Activated CD8-positive, alpha-beta memory T cell treated with anti-CD3 and anti-CD28 coated beads for 1 hour (primary cell): ENCODE measurements at places on chromosomes 3 and 15.

DNA sequence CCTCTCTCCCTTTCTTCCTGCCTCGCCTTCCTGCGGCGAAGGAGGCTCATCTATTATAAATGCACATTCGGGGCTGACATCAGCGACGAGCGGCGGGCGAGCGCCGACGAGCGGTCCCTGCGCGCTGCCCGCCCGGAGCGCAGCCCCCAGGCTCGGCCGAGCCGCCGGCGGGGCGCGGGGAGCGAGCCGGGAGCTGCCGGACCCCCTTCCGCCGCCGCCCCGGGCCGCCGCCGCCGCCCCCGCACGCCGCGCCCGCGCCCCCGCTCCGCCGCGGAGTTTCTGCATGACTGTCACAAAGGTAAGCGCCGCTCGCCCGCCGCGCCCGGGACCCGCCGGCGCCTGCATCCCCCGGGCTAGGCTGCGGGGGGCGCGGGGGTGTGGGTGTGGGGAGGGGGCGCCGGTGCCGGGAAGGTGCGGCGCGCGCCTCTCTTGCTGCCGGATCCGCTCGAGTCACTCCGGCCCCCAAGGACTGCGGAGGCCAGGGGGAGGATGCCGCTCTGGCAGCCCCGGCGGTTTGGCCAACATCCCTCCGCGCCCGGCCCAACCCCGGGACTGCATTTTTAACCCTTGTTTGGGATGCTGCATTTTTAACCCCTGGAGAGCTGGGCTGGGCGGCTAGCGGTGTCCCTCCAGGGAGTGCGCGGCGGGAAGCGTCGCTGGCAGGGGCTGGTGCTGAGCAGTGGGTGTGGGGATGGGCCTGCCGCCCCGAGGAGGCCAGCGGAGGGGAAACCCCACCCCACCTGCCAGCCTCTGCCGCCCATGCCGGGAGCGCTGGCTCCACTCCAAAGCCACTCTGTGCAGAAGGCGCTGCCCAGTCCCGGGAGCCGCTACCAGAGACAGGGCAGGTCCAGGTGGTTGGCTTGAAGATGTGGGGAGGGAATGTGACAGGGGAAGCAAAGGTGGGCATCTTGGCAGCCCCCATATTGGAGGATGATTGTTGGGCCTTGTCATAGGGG, at the start of gene CORO2B:
CORO2B (plus strand) TSS at position 14 of the 956 bp plus-strand sequence; CDS start at position 284, 270 bp downstream.
- no peak for DNase-seq

DNA sequence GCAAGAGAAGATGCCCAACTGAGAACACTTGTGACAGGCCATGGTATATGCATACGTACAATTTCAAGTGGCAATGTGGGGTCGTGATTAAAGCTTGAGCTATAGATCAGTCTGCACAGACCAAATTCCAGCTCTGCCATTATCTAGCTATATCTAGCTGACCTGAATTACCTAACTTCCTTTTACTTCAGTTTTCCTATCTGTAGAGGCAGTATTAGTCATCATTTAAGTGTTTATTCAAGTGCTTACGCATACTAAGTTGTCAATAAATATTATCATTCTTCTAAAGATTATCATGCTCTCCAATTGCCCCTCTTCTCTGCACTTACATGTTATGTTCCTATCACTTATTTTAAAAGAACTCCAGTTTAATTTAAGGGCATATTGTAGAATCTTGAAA, 87.9 kb downstream of the ARPP21 start:
- DNase-seq, result no peak

DNA sequence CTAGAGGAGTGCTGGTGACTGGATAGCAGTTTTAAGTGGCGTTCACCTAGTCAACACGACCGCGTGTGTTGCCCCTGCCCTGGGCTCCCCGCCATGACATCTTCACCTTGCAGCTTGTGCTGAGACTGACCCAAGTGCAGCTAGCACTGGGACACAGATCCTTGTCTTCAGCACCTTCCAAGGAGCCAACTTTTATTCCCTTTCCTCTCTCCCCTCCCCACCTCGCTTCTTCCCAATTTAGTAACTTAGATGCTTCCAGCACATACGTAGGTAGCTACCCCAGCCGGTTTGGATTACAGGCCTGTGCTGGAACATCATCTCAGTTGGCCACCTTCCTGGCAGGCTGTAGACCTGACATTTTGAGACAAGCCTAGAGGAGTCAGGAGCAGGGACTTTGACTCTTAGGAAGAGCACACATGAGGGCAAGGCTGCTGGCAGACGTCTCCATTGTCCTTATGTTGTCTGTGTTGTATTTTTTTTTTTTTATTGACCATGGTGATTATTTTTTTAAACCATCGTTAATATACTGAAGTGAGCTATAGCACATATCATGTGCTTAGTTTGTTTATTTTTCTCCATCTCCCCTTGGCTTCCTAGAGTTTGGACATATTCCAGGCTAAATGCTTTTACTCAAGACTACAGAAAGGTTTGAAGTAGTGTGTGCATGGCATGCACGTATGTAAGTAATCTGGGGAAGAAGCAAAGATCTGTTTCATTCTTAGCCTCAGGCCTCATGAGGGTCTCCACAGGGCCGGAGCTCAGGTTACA, 61.1 kb downstream of the AAGAB start:
- DNase-seq, result no peak

GRCh38 chr3:172249039-172249438, 199.2 kb downstream of the GHSR start:
- no peak for DNase-seq

GRCh38 chr3:52519445-52520140, 14.1 kb downstream of the NT5DC2 start:
- no peak for DNase-seq

- no peak for DNase-seq
Measured at GRCh38 chr15:29275855-29276254, 6.2 kb upstream of the NSMCE3 start.

DNA sequence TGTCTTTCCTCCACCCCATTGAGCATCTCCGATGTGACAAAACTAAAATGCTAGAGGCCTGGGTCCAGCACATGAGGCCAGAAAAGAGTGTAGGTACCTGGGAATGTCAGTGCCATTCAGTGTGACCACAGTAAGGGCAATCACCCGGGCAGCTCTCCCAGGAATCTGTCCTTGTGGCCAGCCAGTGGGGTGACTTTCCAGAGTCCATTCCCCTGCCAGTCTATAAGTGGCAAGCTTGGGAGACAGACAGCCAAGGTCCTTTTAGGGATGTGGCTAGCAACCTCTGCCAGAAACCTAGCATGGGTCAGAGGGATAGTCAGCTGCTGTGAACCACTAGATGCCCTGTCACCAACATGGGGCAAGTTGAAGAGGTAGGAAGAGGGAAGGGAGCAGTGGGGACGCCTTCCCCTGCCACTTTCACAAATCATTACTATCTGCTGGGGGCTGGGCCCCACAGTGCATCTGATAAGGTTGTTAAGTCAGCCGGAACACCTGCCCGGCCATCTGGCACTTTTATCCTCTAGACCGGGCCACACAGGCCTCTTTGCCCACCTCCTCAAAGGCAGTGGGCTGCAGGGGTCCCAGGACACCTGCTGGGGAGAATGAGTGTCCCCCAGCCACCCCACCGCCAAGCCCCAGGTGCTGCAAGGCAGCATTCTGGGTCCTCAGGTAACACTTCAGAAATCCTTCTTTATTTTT, 24.8 kb upstream of the DET1 start:
- DNase-seq, result no peak

GRCh38 chr3:46829699-46830208, 33.5 kb downstream of the MYL3 start:
- DNase-seq, result no peak

- no peak for DNase-seq
Measured at GRCh38 chr15:31260646-31261265, 65.9 kb upstream of the KLF13 start.

GRCh38 chr3:194688200-194688740, 2.6 kb downstream of the FAM43A start:
- no peak for DNase-seq

GRCh38 chr3:10419637-10420232, 85.7 kb downstream of the ATP2B2 start:
- peak; percentile 11 for DNase-seq

GRCh38 chr3:122797291-122797690, 2.4 kb downstream of the SLC49A4 start:
- no peak for DNase-seq

- no peak for DNase-seq
Measured at GRCh38 chr3:187832202-187832601, 86.9 kb upstream of the BCL6 start.

DNA sequence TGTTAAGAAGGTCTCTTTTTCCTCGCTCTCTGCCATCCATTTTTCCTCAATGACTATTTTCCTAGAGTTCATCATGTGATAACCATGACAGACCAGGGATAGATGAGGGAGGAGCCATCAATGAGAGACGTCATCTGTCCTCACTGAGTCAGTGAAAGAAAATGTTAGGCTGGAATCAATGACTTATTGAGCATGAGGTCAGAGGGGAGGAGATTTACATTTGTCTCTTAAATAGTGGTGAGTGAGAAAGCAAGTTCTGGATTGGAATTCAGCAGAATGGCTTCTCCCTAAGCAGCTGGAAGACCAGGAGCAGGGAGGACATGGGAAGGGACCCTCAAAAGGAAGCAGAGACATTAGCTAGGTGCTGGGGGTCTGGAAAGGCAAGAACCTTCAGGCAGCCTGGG, 28.2 kb upstream of the USP3 start:
- no peak for DNase-seq

DNA sequence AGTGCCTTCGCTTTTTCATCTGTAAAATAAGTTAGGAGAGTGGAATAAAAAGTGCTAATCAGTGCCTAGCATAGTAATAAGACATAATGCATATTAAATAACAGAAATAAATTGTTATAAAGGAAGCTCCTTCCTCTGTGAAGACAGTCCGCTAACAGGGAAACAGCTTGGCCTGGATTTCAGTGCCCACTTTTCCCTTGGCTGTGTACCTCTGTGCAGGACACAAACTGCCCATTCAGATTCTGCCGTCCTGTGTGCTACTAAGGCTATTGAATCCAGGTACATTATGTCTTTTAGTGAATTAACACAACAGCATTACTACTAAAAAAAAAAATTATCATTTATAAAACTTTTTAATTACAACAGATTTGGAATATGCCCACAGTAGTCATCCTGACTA, 90.7 kb downstream of the TBL1XR1 start:
- DNase-seq, result no peak

DNA sequence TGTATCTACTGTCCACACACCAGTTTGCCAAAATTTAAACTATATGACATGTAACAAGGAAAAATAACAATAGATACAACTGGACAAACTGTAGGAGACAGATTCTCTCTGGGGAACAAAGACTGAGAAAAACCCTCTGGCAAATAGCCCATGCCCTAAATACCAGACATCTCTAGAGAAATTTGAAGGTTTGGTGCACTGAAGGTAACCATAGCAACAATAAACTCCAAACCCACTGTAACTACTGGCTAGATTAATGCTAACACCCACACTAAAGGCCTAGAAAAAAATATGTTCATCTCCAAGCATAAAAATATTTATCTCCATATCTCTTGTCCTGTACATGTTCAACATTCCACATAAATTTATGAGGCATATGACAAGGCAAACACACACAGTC, 267.1 kb downstream of the STXBP5L start:
- DNase-seq, result no peak

- DNase-seq, result no peak
Measured at GRCh38 chr3:65915477-65915876, 123.2 kb downstream of the MAGI1 start.

DNA sequence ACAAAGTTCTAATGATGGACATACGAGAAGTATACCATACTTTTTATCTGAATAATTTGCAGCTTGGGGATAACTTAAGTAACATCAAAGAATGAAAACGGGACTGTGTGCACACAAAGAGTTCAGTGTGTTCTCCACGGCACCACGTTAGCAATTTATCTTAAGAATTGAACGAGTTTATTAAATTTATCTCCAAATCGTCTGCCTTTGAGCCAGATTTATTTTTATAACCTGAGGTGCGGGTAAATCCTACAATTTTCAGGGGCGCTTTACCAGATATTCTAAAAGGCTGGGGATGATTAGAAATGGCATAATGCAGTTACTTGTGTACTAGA, 3.5 kb downstream of the CHD2 start:
- no peak for DNase-seq

GRCh38 chr3:155230382-155230781, 63.1 kb downstream of the STRIT1 start:
- no peak for DNase-seq

- DNase-seq, result no peak
Measured at GRCh38 chr3:105254154-105254553, 112.6 kb upstream of the ALCAM start.

- no peak for DNase-seq
Measured at GRCh38 chr3:35857004-35857403, 217.7 kb downstream of the ARPP21 start.

DNA sequence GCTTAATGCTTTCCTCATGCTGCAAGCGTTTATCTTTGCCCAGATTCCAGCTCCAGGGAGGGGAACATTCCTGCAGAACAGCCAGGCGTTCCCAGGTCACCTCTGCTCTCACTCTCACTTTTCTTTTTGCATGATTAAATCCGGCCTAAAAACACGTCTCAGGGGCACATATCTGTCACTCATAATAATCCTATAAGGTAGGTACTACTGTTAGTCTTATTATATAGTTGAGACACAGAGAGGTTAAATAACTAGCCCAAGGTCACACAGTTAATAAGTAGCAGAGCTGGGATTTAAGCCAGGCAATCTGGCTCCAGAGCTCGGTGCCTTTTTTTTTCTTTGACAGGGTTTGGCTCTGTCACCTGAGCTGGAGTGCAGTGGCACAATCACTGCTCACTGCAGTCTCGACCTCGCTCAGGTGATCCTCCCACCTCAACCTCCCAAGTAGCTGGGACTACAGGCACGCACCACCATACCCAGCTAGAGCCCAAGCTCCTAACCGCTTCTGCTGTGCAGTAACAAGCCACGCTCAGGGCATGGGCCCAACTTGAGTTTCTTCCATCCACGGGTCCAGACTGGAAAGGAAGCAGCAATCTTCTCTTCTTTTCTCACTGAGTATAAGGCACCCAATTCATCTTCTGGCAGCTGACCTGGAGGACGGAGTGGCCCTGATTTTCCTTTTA, 96.5 kb downstream of the LIPC start:
- DNase-seq, result no peak

DNA sequence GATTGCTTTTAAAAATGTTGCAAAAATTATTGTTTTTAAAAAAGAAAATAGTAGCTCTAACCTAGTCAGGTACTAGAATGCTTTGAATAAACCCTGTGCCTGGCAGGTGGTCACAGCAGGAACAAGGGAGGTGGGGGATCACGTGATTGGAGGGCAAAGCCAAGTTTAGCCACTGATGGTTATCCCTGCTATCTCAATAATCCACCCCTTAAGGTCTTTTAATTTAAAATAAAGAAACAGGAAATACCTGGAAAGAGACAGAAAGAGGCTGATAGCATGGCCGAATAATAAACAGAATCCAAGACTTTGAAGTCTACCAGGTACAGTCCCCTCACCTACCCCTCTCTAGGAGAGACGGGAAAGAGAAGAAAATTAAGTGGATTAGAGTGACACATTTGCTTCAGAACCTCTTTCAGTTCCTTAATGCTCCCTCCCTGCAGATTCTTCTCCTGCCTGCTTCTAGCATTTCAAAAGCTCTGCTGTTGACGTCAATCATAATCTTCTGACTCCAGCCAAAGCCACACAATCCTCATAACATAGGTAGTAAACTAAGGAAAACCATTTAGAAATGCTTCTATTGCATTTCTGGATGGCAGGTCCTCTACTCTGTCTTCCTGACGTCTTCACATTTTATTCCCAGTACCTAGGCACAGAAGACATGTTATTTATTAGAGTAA, 303.4 kb upstream of the MME start:
- DNase-seq, result no peak
